Stimulated activated CD4-positive, alpha-beta T cell treated with anti-CD3 and anti-CD28 coated beads, Interleukin-4, amount 100 ng/mL, for 4 hours (primary cell): ENCODE measurements at places on chromosomes 6 and 20.

DNA sequence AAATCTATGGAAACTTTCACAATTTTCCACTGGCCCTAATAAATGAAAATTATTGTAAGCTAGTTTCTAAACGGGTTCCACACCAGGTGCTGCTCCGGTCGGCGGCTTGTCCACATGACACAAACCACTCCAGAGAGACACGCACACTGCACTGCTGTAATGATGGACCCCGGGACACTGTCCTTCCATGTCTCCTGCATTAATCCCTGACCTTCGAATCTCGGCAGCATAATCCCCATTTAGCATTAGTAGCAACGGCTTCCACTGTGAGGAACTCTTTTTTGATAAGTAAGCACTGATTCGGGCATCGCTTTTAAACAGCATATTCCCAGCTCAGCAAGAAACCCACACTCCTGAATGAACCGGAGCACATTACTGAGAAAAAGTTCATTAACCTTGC lies 43.5 kb downstream of the INSM1 start:
- no peak for DNase-seq

DNA sequence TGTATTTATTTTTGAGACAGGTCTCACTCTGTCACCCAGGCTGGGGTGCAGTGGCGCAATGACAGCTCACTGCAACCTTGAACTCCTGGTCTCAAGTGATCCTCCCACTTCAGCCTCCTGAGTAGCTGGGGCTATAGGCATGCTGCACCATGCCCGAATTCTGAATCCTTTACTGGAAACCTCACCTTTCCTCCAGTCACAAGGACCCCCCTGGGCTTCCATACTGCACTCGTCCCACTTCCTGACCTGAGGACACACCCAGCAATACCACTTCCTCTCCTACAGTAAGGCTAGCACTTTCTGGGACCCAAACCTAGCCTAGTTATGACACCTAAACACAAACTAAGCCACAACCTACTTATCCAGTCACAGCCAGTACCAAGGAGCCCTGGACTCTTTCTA lies 68.2 kb downstream of the FAM217A start:
- no peak for DNase-seq

- DNase-seq = peak; percentile 49
These were observed 889 bp upstream of the FLOT1 start for GRCh38 chr6:30743099-30744053.

GRCh38 chr6:46989398-46989797 lies 52.7 kb downstream of the ADGRF1 start:
- DNase-seq = no peak

- DNase-seq = no peak
These were observed 120.4 kb downstream of the CDH26 start for GRCh38 chr20:60078351-60079250.

- DNase-seq = no peak
These were observed 653 bp downstream of the NAA20 start for GRCh38 chr20:20017844-20018185.

DNA sequence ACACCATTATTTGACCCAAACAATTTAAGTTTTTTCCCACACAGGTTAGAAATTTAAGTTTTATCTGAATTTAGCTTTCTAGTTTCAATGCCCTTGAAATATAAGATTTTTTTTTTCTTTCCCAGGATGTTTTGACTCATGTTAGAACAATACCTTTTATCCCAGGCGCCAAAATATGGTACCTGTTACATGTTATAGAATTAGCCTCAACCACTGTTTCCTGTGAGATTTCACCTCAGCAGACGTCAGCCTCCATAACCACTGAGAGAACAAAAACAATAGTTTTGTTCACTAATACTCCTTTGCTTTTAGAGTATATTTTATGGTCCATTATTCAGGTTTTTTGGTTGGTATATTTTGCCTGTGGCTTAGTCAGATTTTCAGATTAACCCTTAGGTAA lies 302.9 kb downstream of the CDKAL1 start:
- no peak for DNase-seq

GRCh38 chr20:9068233-9068801 lies 570 bp upstream of the PLCB4 start:
- no peak for DNase-seq
